Endothelial cell of coronary artery (primary cell): ENCODE measurements at places on chromosomes 7 and 10. TPM values are rescaled to one million over a fixed set of nuclear protein-coding genes. Genes with fewer than 3 reads are reported as not detected.

The PTPRE gene
- 40.2 and 49.2 TPM in 2 replicates for total RNA-seq

The CPN1 gene
- not detected in 2 replicates for total RNA-seq

The FXYD4 gene
- total RNA-seq: not detected in 2 replicates

The NAT16 gene
- not detected in 2 replicates for total RNA-seq

The NRG3 gene
- 0.19 TPM in 1 of 2 replicates, not detected in the other for total RNA-seq
